ENCODE measurements at places on chromosomes 5 and 9.

DNA sequence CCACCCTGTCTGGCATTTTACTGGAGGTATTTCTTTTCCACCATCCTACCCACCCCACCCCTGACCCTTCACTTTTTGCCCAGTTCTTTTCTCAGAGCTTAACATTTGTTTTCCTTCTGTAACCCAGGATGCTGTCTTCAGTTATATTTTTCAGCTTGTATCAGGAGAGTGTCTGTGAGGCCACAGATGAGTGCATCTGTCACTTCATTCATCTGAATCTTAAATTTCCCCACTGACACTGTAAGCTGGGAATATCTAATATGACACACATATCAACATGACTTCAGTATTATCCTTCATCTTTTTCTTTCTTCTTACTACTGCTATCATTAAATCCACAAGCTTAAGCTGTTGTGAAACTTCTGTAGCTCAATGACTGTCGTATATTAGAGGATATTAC is 4.9 kb downstream of the MARCHF3 start:
- no peak for DNase-seq

DNA sequence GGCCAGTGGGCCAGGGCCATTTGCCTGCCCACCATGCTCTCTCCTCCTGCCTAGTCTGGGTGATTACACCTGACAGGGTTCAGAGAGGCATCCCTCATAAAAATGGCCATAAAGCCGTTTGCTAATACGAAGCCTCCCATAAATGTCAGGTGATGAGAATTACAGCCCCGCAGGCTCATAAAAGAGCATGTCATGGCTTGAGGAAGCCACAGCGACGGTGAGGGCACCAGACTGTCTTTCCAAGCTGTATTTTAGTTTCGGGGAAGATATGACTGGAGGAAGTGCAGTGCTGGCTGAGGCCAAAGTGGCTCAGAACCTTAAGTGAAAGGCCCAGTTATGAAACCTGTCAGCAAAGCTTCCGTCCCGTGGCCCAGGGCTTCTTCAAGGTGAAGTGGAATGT is 18.5 kb upstream of the TCERG1 start:
- no peak for DNase-seq

DNA sequence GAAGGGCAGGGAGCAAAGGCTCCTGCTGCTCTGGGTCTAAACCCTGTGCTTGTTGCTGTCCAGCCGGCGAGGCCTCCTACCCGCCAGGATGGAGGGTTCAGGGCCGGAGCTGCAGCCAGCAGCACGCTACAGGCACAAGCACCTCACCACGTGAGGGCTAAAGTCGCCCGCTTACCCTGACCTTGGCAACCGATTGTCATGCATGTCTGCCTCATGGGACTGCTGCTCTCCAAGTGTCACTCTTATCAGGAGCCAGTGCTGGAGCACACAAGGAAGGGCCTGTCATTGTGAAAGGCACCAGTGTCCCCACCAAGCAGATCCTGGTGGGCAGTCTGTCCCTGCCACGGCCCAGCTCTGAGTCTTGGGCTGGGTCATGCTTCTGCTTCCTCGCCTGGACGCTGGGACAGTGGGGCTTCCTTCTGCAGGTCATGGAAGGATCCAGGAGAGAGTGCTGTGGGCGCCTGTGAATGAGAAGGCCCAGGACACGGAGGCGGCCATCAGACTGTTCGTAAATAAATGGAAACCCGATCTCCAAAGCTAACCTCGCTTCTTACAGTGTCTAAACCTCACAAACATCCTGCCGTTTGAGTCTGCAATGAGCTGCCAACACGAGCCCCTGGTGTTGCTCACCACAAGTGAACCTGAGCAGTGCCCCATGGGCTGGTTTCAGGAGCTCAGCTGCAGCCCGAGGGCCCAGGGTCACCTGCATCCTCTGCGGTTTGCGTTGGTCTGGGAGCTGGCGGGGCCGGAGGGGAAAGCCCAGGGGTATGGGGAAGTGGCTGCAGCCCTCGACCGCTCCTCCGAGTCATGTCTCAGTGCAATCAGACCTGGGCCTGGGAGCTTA is 58.2 kb upstream of the RXRA start:
- DNase-seq: peak; percentile 38

- no peak for DNase-seq
These were observed 116.1 kb upstream of the PITX1 start for GRCh38 chr5:135149956-135150723.

- no peak for DNase-seq
These were observed 7.8 kb upstream of the RUSC2 start for GRCh38 chr9:35482071-35482470.

GRCh38 chr9:19306568-19306967 is 73.5 kb downstream of the RPS6 start:
- no peak for DNase-seq

GRCh38 chr9:91572811-91573210 is 149.2 kb upstream of the NFIL3 start:
- DNase-seq: no peak

GRCh38 chr5:172502969-172503368 is 48.6 kb upstream of the SH3PXD2B start:
- DNase-seq: peak; percentile 53

GRCh38 chr9:124392871-124393460 is 22.3 kb downstream of the PSMB7 start:
- DNase-seq: peak; percentile 67

- peak; percentile 63 for DNase-seq
These were observed 10.8 kb downstream of the SH3PXD2B start for GRCh38 chr5:172443441-172444109.

DNA sequence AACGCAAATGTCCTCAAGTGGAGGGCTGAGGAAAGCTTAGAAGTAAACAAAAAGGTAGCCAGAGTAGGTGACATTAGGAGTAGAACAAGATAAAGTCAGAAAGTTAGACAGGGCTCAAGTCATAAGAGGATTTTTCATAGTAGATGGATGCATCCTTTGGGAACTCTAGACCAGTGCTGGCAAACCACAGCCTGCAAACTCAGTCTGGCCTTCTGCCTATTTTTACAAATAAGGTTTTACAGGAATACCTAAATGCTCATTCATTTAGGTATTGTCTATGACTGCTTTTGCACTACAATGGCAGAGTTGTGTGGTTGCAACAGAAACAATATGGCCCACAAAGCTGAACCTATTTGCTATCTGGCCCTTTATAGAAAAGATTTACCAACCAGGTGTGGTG is 116.0 kb upstream of the HMHB1 start:
- no peak for DNase-seq

GRCh38 chr5:38023371-38023770 is 183.5 kb upstream of the GDNF start:
- no peak for DNase-seq

GRCh38 chr5:7904170-7904569 is 35.2 kb downstream of the MTRR start:
- DNase-seq: no peak

DNA sequence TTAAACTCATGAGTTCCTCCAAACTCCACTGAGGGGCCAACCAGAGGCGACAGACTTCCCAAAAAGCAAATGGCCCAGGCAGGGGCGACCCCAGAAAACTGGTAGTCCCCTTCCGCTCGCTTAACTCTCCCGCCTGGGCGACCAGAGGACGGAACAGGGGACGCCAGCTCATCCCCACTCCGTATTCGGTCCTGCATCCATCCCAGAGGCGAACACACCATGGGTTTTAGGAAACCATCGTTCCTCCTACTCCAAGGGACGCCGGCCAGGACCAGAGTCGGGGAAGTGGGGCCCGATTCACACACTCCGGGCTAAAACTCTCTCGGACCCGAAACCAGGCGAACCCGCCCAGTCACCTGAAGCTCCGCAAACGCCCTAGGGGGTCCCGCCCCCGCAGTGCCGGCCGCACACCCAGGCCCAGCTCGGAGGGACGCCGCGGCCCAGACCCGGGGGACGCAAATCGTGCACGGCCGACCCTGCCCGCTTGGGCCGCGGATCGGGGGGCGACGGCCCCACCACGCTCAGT is 478 bp downstream of the TEX10 start:
- peak; percentile 25 for DNase-seq
